ENCODE measurements at places on chromosomes 1 and 21. TPM values are rescaled to one million over a fixed set of nuclear protein-coding genes. Genes with fewer than 3 reads are reported as not detected.

Gene TNNT2
- polyA plus RNA-seq = not detected

Gene HTR1D
- not detected for polyA plus RNA-seq

Gene ANGPTL1
- 0.52 TPM for polyA plus RNA-seq

Gene RXFP4
- polyA plus RNA-seq = not detected

Gene EFHD2
- polyA plus RNA-seq = 2.5 TPM

Gene CD1E
- not detected for polyA plus RNA-seq

Gene AUNIP
- polyA plus RNA-seq = not detected

Gene BRWD1
- polyA plus RNA-seq = 67.0 TPM

Gene C8B
- not detected for polyA plus RNA-seq

Gene IFNGR2
- 29.4 TPM for polyA plus RNA-seq

All from Purkinje cell (primary cell).